Karpas-422 (cell line): ENCODE measurements at places on chromosomes 7 and 10. TPM values are rescaled to one million over a fixed set of nuclear protein-coding genes. Genes with fewer than 3 reads are reported as not detected.

ACADSB gene
- 5.8 and 7.8 TPM in 2 replicates for total RNA-seq

GRCh38 chr10:93413252-93413689 is 68.9 kb downstream of the MYOF start:
- no peak for DNase-seq

- DNase-seq = no peak
Observed at GRCh38 chr10:69492091-69492745, 41.0 kb downstream of the TSPAN15 start.

GRCh38 chr7:150898475-150899011 is 46.2 kb downstream of the AOC1 start:
- peak; percentile 81 for DNase-seq

DNA sequence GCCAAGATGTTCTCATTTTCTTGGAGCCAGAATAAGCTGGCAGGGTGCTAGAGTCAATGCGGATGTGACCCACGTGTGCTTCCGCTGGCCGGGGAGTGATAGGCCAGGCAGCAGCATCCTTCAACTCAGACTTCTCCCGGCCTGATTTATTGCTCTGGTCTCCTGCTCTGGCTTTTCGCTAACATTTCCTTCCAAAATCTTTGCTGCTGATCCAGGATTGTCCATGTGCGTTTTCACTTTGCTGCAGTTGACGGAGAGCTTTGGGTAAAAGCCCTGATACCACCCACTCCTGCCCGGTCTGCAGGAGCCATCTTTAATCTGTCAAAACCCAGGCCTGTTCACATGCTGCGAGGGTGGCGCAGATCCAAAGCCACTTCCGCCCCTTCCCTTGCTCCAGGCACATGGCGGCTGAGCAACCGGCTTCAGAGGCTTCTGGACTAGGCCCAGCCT is 106.8 kb downstream of the CYP26A1 start:
- no peak for DNase-seq

CUL2 gene
- total RNA-seq = 14.1 and 15.9 TPM in 2 replicates
